ENCODE measurements at places on chromosomes 12 and 14.

GRCh38 chr14:69152181-69152901 lies 578 bp downstream of the DCAF5 start:
- peak; percentile 24 for DNase-seq

DNA sequence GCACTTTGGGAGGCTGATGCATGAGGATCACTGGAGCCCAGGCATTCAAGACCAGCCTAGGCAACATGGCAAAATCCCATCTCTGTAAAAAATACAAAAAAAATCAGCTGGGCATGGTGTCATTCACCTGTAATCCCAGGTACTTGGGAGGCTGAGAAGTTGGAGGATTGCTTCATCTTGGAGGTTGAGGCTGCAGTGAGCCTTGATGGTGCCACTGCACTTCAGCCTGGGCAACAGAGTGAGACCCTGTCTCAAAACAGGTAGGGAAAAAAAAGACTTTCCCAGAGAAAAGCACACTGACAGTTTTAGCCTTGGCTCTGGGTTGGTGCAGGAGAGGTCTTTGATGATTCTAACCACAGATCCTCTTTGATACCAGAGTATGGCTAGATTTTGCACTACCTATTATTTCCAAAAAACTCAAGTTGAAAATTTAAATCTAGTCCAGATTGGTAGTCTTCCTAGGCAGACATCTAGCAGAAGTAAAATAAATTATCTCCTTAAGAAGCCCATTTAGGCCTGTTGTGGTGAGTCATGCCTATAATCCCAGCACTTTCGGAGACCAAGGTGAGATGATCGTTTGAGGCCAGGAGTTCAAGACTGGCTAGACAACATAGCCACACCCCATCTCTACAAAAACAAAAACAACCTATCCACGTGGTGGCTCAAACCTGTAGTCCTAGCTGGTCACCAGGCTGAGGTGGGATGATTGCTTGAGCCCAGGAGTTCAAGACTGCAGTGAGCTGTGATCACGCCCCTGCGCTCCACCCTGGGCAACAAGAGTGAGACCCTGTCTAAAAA lies 18.6 kb downstream of the LARP4 start:
- DNase-seq, result no peak

DNA sequence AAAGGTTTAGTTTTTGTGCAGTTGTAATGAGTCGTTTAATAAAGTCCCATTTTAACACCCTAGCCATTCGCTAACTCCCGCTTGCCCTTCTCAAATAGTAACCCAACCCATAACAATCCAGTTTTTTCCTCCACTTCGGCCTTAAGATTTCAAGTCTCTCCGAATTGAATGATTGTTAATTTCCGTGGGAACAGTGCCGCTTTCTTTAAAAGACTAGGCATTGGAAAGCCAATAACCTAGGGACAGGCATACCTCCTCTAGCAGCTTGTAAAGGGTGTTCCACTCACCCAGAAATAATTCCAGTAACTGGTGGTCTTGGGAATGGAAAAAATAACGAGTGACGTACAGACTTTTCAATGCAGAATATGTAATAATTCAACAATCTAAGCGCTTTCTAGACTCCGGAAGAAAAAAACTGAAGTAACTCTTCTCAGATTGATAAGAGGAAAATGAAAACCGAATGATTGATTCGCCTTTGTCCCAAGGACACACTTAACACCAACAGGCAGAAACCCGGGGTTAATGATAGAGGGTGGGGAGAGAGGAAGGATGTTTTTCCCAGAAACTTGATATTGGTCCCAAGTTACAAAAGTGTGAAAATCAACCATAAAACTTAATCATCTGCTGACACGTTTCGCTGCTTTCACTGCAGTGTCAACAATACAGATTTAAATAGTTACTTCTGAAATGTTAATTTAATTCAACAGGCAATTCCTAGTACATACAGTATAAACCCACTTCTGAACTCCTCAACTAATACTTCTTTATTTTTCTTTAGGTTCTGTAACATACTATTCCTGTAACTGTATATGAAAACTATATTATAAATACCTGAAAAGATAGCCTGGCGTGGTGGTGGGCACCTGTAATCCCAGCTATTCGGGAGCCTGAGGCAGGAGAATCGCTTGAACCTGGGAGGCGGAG lies 1.0 kb upstream of the SINHCAF start:
- DNase-seq, result no peak

- DNase-seq, result no peak
Observed at GRCh38 chr14:28097585-28097984, 669.0 kb upstream of the FOXG1 start.

- no peak for DNase-seq
Observed at GRCh38 chr12:107847830-107848229, 73.3 kb downstream of the ASCL4 start.

DNA sequence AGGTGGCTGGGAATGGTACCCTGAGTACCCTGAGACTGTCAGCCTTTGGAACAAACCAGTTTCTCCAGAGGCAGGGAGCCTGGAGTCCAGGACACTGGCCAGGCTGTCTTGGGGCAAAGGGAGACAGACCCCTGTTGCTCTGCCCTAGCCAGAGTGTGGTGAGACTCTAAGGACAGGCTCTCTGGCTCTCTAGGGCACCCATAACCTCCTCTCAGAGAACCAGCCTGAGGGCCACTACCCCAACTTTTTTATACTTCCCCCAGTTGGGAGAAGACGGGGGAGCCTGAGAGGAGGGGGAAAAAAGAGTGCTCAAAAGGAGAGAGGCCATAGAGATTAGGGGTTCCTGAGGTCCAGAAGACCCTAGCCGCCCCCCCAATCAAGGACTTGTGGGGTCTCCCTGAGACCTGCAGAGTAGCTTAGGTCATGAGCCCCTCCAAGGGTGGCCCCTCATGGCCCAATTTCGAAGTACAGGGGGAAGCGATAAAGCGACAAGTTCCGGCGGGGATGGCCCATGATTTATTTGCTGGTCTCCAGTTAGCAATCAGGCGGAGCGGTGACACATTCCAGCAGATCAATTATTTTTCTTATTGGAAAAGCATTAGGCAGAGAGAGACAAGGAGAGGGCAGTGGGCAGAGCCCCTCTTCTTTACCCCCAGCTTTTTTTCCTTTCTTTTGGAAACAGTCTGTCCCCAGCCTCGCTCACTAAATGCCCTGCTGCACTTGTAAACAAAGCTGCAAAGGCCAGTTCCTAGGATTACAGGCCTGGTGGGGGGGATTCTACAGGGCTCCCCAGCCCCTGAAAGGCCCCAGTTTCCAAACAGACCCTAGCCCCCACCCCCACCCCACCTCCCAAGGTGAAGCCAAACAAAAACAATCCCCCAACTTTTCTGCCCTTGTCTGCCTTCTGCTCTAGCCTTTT lies 1.5 kb downstream of the HOXC8 start:
- DNase-seq, result no peak

- DNase-seq, result no peak
Observed at GRCh38 chr12:65787056-65787865, 37.0 kb upstream of the HMGA2 start.

DNA sequence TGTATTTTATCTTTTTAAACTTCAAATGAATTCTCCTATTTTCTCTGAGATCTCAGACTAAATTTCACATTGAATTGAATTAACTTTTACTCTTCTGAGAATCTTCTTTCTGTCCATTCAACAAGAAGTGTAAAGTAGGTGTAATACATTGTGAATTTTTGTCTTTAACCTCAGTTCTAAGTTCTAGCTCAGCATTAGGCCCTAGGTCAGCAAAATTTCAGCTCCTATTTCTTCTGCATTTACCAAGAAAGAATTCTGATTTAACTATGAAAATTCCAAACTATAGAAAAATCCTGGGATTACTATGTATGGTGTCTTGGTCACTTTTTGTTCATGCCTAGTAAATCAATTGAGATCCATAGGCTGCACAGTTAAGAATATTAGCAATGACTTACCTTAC lies 110.9 kb upstream of the MYF6 start:
- no peak for DNase-seq

DNA sequence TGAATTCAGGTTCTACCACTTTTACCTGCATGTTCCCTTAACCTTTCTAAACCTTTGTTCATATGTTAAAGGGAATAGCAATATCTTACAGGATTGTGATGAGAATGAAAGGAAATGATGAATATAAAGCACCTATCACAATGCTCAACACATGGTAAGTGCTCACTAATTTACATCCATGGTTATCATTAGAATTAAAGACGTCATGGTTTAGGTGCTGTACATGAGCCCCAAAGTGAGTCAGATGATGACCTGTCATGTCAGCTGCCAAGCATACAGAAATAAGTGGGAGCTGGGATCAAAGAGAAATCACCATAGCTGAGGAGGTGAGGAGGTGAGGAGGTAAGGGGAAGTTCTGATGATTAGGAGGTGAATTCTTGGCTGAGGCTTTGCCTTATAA lies 135.9 kb upstream of the ATP2B1 start:
- DNase-seq, result no peak

- no peak for DNase-seq
Observed at GRCh38 chr12:4933411-4933810, 23.7 kb downstream of the KCNA1 start.

DNA sequence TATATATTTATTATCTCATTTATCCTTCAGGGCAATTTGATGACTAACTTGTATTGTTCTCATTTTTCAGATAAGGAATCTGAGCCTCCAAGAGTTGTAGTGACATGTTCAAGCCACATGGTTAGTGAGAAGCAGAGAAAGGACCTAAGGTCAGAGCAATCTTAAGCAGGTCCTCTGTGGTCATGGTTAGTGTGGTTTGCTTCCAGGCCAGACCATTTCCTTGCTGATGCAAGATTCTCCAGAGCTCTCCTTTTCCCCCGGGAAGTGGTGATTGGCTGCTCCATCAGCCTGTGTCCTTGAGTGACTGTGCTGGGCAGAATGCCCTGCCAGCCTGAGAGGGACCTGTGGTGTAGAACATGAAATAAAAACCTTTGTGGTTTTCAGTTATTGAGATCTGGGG lies 141.3 kb downstream of the KTN1 start:
- no peak for DNase-seq

GRCh38 chr12:84607170-84607819 lies 305.3 kb downstream of the SLC6A15 start:
- no peak for DNase-seq

DNA sequence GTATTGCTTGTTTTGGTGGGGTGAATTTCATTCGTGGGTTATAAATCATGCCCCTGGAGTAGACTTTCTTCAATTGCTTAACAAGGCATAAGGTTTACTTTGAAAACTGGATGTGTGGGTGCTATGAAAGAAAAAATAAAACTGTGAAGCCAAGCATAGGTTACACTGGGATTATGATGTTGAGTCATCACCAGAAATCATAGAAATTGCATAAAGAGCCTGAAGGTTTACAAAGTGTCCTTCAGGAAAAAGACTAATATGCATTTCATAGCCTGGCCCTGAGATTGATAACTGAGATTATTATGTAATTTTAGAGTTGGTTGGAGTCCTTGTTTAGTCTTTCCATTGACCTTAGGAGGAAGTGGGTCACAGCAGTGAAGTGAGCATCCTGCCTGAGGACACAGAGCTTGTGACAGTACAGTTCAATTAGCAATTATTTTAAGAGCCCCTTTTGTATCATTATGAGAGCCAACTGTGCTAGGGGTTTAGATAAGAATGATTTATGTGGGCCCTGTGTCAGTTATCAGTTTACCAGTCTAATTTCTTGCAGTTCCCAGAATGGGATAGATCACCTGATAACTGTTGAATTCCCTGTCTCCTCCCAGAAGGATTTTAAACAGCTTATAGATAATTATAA lies 13.6 kb downstream of the LRRK2 start:
- DNase-seq, result peak; percentile 50

DNA sequence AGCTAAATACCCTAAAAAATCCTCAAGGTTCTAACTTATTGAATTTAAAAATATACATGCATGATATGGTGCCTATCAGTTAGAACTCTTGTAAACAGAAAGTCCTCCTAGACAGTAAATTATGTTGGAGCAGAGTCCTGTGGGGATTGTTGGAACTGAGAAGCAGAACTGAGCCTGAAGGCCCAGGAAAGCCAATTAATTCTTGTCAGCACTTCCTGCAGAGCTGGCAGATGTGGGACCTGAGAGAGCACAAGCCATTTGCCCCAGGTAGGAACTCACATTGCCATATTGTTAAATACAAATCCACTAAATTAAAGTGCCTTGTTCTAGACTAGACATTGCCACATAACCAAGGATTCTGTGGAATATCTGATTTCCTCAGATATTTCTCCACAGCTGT lies 117.1 kb downstream of the RTN1 start:
- DNase-seq, result no peak

DNA sequence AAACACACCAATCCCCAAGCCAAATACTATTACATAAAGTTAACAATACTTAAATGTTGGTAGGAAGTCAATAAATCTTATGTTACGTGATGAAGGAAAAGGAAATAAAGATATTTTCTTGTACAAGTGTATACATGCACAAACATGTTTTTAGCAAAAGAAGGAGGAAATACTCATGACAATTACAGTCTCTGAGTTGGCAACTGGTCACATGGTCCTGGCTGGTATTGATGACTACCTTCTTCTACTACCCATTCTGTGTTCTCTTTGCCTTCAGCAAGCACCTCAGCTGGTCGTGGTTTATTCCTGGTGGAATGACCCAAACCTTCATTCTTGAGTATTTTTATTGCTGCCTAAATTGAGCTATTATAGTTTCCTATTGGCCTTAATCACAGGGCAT lies 84.8 kb downstream of the PLBD1 start:
- no peak for DNase-seq

DNA sequence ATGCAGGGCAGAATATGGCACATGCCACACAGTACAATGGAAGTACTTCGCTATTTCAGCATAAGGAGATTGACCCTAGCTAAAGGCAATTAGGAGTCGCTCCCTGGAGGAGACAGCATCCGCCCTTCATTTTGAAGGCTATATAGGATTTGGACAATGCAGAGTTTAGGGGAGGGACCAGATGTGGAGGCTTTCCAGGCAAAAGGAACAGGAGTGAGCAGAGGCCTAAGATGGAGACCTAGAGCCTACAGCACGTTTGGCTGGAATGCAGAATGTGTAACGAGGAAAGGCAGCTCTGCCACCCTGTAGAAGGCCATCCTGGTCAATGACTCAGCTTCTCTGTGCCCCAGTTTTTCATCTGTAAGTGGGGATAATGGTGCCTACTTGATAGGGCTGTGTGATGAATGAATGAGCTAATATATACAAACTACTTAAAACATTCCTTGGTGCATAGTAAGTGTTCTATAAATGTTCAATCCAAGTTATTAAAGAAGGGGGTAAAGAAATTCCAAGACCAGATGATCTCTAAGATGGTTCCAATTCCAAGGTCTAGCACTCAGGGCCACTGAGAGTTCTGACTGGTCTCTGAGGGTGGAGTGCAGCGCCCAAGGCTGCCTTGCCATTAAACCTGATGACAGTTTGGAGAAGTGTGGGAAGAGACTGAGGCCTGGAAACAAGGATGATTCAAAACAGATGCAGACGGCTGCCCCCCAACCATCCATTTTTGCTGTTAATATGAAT lies 54.3 kb upstream of the FRMD6 start:
- DNase-seq, result no peak

DNA sequence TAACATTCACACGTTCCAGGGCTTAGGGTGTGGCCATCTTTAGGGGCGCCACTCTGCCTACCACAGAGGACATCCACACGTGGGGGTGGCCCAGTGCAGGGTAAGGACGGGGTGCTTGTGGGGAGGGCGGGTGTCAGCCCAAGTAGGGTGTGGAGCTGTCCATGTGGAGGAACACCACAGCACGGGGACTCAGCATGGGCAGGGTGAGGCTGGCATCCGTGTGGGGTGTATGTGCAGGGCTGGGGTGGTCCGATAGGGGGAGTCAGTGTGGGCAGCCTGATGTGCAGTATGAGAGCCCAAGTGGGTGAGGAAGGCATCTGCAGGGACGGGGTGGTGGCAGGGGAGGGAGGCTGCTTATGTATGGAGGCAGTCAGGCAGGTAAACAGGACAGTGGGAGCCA lies 17.7 kb downstream of the PSMC1 start:
- no peak for DNase-seq
